ENCODE measurements at places on chromosomes 1 and 21.

DNA sequence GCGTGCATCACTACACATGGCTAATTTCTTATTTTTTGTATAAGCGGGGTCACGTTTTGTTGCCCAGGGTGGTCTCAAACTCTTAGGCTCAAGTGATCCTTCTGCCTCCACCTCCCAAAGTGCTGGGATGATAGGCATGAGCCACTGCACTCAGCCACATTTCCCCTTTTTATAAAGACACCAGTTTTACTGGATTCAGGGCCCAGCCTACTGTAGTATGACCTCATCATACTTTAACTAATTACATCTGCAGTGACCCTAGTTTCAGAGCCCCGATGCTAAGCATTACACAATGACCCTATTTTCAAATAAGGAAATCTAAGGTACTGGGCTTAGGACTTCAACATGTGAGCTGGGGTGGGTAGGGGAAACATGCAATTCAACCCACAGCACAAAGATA is 31.8 kb upstream of the ENAH start:
- no peak for DNase-seq

DNA sequence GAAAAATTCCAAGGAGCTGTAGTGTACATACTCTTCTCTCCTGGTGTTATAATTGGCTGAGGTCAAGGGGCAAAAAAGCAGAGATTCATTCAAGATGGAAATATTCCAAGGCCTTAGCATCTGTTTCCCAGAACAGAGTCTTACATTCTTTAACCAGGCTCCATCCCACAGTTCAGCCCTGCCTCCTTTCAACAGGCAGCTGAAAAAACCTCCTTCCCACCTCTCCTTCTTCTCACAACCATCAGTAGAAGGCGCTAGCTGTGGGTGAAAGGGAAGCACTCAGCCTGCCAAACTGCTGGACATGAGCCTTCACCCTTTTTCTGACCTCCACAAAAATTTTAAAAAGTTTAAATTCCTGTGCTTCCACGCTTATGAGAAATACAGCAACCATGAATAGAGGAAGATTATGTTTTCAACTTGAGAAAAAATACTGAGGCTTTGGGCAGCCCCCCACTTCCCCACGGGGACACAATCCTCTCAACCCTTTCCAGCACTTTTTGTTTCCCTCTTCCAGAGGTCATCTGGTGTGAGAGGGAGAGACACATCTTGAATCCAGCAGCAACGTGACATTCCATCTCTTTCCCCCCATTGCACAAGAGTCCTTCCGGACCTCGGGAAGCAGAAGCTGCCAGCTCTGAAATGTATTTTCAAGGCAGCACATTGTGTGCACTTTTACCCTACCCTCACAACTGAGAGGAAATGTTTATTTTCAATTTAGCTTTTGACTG is 43.2 kb upstream of the FMO2 start:
- no peak for DNase-seq

GRCh38 chr1:53069663-53070327 is 7.8 kb downstream of the PODN start:
- no peak for DNase-seq

- no peak for DNase-seq
Measured at GRCh38 chr1:113211467-113211866, 138.5 kb downstream of the LRIG2 start.

- DNase-seq, result no peak
Measured at GRCh38 chr1:17564458-17565393, 25.2 kb downstream of the ARHGEF10L start.

DNA sequence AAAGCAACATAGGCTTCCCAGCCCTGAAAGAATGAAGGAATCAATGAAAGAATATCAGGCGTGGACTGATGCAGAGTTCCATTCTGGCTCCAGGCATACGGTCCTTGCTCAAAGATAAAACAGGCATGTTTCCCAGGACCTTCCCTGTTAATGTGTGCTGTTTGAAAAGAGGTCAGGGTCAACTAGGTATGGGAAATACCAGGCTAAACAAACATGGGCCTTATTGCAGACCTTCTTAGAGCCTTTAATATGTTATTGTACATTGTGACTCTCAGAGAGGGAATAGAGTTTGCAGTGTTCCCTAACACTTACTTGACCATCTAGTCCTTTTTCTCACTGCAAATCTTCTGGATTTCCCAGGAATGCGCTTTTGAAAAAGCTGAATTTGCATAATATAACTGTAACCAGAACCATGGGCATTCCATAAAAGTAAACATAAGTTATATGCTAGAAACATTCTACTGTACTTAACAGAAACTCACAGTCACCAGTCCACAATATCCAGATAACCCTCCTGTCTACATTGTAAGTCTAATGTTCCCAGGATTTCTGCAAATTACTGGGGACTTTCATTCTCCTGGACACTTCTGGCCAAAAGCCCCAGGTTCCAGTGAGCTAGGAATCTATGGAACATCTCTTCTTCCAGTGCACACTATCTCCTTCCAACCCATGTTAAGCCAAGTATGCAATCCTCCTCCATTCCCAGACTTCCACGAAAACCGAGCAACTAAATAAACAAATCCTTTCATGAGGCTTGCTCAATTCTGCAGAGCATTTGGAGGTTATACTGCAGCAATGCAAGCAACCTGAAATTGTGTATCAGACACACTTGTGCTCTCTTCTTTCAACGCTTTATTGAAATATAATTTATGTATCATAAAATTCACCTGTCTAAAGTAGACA is 486.6 kb downstream of the SETD4 start:
- no peak for DNase-seq

GRCh38 chr1:9848022-9848421 is 24.3 kb upstream of the CLSTN1 start:
- no peak for DNase-seq

- no peak for DNase-seq
Measured at GRCh38 chr1:5493851-5494311, 498.3 kb downstream of the NPHP4 start.

GRCh38 chr1:36126797-36127500 is 1.9 kb upstream of the COL8A2 start:
- DNase-seq, result no peak

DNA sequence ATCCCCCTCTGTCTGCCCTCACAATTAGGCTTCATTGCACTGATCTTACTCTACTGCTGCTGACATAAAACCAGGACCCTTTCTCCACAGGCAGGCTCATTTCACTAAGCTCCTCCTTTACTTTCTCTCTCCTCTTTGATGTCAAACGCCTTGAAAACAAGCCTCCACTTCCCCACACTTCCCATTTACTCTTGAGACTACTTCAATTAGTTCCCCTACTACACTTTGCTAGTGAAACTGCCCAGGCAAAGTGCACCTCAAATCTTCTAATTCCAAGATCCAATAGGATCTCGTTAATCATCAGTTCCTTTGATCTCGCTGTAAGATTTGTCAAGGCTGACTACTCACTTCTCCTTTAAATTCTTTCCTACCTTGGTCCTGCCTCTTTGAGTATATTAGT is 5.9 kb upstream of the CDC20 start:
- DNase-seq, result no peak

- DNase-seq, result peak; percentile 87
Measured at GRCh38 chr1:43711524-43712386, 4.4 kb downstream of the ST3GAL3 start.

GRCh38 chr1:83000286-83000685 is 998.6 kb downstream of the TTLL7 start:
- peak; percentile 29 for DNase-seq

- DNase-seq, result no peak
Measured at GRCh38 chr1:110098222-110099026, 13.8 kb upstream of the UBL4B start.

DNA sequence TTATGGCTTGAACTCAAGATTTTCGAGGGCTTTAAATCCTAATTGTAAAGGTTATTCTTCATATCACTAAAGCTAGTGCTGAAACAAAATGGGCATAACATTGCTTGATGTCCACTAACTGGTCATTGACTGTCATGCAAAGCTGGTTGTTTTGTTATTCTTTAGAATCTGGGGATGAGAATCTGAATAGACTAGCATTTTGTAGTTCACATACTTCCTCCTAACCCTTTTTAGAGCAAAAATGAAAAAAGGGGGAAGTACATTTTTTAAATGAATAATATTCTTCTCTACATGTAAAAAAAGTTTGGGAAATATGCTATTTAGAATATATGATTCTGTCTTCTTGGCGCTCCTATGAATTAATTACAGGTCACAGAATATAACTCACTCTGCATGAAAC is 72.2 kb upstream of the HMCN1 start:
- DNase-seq, result no peak

- DNase-seq, result peak; percentile 22
Measured at GRCh38 chr1:223775054-223775453, 62.7 kb downstream of the CAPN2 start.

DNA sequence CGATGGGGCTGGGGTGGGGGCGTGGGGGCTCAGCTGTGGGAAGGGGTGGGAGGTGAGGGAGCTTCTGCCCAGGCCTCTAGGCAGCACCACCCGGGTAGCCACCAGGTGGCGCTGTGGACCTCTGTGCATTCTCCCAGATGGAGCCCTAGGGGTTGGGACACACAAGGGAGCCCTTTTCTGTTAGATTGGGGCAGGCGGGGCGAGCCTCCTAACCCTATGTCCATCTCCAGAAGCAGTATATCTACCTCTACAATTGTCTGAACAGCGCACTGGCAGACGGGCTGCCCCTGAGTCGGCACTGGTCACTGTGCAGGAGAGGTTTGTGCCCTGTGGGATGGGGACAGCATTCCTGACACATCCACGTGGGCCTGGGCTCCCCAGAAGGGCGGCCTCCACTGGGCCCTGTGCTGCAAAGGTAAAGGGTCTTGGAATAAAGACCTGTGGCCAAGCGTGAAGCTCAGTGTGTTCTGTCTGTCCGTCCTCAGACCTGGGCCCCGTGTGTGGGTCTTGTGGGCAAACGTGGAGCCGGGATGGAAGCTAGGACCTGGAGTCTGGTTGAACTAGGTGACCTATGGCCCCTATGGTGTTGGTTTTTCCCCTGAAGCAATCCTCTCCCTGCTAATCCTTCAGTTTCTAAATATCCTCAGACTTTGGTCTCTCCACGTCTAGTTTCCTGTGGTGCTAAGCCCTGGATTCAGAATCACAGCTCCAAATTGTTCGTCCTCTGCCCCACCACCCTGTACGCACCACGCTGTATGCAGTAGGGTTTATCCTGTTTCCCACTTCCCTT is 4.4 kb upstream of the LGR6 start:
- peak; percentile 62 for DNase-seq

- no peak for DNase-seq
Measured at GRCh38 chr1:67735206-67735605, 50.2 kb downstream of the GADD45A start.

GRCh38 chr1:242870966-242871365 is 346.5 kb upstream of the PLD5 start:
- no peak for DNase-seq

GRCh38 chr1:85223334-85223733 is 22.5 kb upstream of the SYDE2 start:
- no peak for DNase-seq

DNA sequence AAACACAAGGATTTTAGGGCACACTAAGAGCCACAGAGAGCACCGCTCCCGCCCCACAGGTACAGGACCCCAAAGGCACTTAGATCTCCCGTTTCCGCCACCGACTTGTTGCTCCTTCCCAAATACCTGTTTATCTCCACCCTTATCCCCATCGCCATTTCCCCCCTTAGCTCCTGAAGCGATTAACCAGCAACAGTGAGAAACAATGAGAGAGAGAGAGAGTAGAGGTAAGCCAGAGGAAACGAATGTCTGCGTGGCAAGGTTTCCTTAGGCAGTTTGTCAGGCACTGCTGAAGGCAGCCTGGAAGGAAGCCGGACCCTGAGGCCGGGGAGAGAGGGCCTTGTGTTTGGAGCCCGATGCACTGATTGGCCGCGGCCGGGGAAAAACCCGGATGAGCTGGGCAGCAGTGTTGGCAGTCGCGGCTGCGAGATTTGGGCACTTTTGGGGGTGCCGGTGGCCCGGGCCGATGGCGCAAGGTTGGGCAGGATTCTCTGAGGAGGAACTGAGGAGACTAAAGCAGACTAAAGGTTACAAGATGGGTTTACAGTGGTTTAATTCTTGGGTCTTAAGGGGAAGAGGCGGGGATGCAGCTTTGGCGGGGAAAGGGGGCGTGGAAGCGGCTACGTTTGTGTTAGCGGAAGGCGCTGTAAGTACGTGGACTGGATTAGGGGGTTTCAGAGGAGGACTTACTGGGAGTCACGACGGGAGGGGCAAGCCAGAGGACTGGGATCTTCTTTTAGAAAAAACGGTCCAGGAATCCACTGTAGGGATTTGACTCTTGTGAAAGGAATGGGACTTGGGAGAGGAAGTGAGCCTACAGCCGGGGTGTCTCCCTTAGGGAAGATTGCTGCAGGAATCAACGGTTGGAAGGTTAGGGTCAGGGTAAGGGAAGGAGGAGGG is at the start of gene GORAB:
TSS of gene GORAB (plus strand) at position 409 of the 900 bp plus-strand sequence. CDS start at position 467, 58 bp downstream.
- peak; percentile 93 for DNase-seq

DNA sequence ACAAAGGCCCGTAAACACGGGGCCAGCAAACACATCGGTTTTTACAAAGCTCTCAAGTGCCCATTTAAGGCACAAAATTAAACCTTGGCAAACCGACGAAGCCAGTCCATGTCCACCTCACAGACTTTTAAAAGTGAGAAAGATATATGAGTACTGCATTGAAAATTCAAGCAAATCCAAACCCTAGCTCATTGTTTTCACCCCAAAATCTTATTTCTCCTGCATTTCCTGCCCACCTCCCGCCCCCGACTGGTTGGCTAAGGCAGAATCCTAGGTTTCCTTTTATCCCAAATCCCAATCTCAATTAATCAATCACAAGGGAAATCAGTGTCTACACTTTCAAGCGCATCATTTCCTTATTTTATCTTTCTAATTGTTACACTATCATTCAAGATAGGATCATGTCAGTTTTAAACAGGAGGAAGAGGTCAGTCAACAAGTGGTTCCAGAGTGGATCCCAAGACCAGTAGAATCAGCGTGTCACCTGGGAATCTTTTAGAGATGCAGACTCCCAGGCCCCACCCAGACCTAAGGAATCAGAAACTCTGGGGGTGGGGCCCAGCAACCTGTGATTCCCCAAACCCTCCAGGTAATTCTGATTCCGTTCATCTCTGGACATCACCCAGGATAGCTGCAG is 1.7 kb upstream of the GNG4 start:
- no peak for DNase-seq

GRCh38 chr1:183030053-183030452 is 6.8 kb downstream of the LAMC1 start:
- peak; percentile 32 for DNase-seq

GRCh38 chr1:194517567-194517966 is 1331.2 kb upstream of the B3GALT2 start:
- no peak for DNase-seq

- DNase-seq, result peak; percentile 75
Measured at GRCh38 chr1:27071049-27071416, 58.4 kb upstream of the TENT5B start.

DNA sequence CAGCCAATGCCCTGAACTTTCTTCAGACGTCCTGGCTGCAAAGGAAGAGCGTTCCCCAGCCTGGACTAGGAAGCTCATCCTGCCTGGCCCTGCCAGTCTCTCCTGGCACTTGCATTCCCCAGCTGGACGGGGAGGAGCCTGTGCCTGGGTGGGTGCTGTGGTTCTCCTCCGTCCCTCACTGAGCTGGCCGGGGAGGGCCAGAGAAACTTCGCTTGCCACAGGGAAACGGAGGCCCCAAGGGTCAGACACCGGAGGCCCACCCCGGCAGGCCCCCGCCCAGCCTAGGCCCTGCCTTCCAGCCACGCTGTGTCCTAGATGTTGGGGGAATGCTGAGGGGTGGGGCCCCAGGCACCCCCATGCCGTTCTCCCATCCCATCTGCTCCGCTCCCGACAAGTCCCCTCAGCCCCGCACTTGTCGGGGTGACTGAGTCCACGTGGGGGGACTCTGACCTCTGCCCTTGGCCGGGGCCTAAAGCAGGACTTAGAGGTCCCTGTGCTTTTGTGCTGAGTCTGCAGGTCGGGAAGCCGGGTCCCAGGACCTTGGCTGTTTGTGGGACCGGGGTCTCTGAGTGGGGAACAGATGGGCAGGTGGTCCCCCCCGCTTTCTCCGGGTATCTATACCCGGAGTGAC is 4.8 kb downstream of the FTCD start:
- no peak for DNase-seq

GRCh38 chr1:43688594-43689000 is 18.7 kb upstream of the ST3GAL3 start:
- DNase-seq, result peak; percentile 30
